Endodermal cell (in vitro differentiated cells): ENCODE measurements at places on chromosomes 3 and 15. TPM values are rescaled to one million over a fixed set of nuclear protein-coding genes. Genes with fewer than 3 reads are reported as not detected.

GRCh38 chr3:40690749-40691451 lies 166.1 kb downstream of the ZNF621 start:
- no peaks in the 10 kb centered on the region for H3K36me3 ChIP-seq
- H3K27me3 ChIP-seq, result no peaks in the 10 kb centered on the region
- no peak overlapping the region for H3K4me3 ChIP-seq
- H3K4me1 ChIP-seq, result peaks cover 2% of the 10 kb centered on the region
- DNase-seq, result no peak

The ZNF620 gene
- total RNA-seq, result 16.8 and 17.0 TPM in 2 replicates

DNA sequence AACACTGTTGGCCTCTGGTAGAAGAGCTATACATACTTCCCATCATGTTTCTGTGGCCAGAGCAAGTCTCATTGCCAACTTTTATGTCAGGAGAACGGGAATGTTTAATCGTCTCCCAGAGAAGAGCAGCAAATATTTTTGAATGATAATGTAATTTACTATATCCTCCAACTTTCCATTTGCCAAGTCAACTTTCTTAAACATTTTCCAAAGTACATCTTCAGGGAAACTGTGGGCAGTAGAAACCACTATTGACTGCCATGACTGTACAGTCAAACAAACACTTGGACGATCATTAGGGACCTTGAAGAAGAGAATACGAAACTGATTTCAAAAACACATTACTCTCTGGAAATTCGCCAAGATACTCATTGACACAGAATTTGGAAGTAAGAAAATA lies 201.5 kb downstream of the GABRB3 start:
- H3K36me3 ChIP-seq, result peaks cover 82% of the 10 kb centered on the region
- no peak overlapping the region for H3K4me3 ChIP-seq
- H3K27ac ChIP-seq, result no peak overlapping the region
- no peaks in the 10 kb centered on the region for H3K27me3 ChIP-seq
- no peaks in the 10 kb centered on the region for H3K4me1 ChIP-seq

DNA sequence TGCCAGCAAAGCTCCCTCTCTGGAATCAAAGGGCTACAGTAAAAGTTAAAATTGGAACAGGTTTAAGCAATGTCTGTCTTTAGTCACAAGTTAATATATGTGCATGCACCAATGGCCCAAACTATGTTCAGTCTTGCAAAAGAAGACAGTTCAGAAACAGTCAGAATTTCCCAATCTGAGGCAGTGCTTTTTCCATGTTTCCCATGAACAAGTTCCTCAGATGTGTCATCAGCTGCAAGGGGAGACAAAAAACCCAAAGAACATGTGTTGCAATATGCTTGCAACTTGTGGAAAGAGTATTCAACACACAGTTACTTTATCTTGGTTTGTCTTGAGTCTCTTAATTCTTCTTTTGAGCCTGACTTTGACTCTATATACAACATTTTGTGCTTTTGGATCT lies 148.4 kb downstream of the USP13 start:
- peaks cover 1% of the 10 kb centered on the region for H3K4me1 ChIP-seq
- no peak overlapping the region for H3K27ac ChIP-seq
- no peak overlapping the region for H3K4me3 ChIP-seq
- no peaks in the 10 kb centered on the region for H3K36me3 ChIP-seq
- H3K27me3 ChIP-seq, result no peaks in the 10 kb centered on the region

- peak; percentile 33 for DNase-seq
- no peak overlapping the region for H3K4me3 ChIP-seq
- H3K4me1 ChIP-seq, result no peaks in the 10 kb centered on the region
- H3K27me3 ChIP-seq, result no peaks in the 10 kb centered on the region
- no peaks in the 10 kb centered on the region for H3K36me3 ChIP-seq
Measured at GRCh38 chr3:196599734-196600128, 31.3 kb downstream of the FBXO45 start.

The WWTR1 gene
- 18.1 to 37.9 TPM (median 18.5 TPM) in 3 replicates for total RNA-seq

DNA sequence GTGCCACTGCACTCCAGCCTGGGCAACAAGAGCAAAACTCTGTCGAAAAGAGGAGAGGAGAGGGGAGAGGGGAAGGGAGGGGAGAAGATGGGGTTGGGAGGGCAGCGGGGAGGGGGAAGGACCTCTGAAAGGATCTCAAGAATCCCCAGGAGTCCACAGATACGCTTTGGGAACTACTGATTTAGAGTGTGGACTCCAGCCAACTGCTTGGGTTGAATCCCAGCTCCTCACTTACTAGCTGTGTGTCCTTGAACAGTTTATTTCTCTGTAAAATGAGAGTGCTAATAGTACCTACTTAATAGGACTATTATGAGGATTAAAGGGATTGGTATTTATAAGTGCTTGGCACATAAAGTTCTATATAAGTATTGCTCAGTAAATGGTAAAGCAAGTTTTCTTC lies 45.0 kb upstream of the FAH start:
- no peak for DNase-seq
- no peaks in the 10 kb centered on the region for H3K27me3 ChIP-seq
- no peaks in the 10 kb centered on the region for H3K36me3 ChIP-seq
- no peak overlapping the region for H3K4me3 ChIP-seq
- H3K4me1 ChIP-seq, result peaks cover 8% of the 10 kb centered on the region
- no peak overlapping the region for H3K27ac ChIP-seq

GRCh38 chr15:86002444-86002843 lies 77.2 kb upstream of the AGBL1 start:
- H3K4me3 ChIP-seq, result no peak overlapping the region
- no peak overlapping the region for H3K27ac ChIP-seq
- H3K36me3 ChIP-seq, result no peaks in the 10 kb centered on the region
- no peak for DNase-seq
- H3K27me3 ChIP-seq, result no peaks in the 10 kb centered on the region
- H3K4me1 ChIP-seq, result no peaks in the 10 kb centered on the region

The SLCO2A1 gene
- total RNA-seq, result 134 to 197 TPM (median 158 TPM) in 3 replicates

DNA sequence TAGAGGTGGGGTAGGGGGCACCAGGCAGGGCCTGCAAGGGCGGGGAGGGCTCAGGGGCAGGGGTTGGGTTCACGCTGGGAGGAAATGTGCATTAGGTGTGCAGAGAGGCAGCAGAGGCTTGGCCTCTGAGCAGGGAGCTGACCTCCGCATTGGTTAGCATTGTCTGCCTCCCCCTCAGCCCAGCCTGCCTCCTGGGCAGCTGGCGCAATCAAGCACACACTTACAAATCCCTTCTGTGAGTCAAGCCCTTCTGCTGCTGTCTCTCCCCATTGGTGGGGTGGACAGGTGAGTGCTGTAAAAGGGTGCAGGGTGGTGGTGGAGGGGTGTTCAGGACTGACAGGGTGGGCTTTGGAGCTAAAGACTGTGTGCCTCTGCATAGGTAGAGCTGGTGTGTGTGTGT lies 9.3 kb downstream of the LOXL1 start:
- H3K4me3 ChIP-seq, result no peak overlapping the region
- no peaks in the 10 kb centered on the region for H3K27me3 ChIP-seq
- H3K36me3 ChIP-seq, result no peaks in the 10 kb centered on the region

- no peak overlapping the region for H3K4me3 ChIP-seq
- DNase-seq, result no peak
- H3K36me3 ChIP-seq, result no peaks in the 10 kb centered on the region
- H3K27me3 ChIP-seq, result no peaks in the 10 kb centered on the region
Measured at GRCh38 chr15:93515256-93516051, 426.4 kb upstream of the RGMA start.

GRCh38 chr15:64622410-64623260 lies 152.8 kb downstream of the RBPMS2 start:
- H3K36me3 ChIP-seq, result peaks cover 23% of the 10 kb centered on the region
- H3K27me3 ChIP-seq, result no peaks in the 10 kb centered on the region
- no peak overlapping the region for H3K4me3 ChIP-seq
- no peak for DNase-seq
- H3K4me1 ChIP-seq, result no peaks in the 10 kb centered on the region
- no peak overlapping the region for H3K27ac ChIP-seq

DNA sequence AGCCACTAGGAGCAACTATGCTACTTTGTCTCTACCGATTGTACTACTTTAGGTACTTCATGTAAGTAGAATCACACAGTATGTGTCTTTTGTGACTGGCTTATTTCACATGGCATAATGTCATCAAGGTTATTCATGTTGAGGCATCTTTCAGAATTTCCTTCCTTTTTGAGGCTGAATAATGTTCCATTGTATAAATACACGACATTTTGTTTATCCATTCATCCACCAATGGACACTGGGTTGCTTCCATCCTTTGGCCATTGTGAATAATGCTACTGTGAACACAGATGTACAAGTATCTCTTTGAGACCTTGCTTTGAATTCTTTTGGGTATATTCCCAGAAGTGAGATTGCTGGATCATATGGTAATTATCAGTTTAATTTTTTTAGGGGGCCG lies 29.2 kb downstream of the MYO5A start:
- no peak overlapping the region for H3K27ac ChIP-seq
- no peaks in the 10 kb centered on the region for H3K36me3 ChIP-seq
- H3K4me1 ChIP-seq, result no peaks in the 10 kb centered on the region
- no peaks in the 10 kb centered on the region for H3K27me3 ChIP-seq
- no peak for DNase-seq
- H3K4me3 ChIP-seq, result no peak overlapping the region

DNA sequence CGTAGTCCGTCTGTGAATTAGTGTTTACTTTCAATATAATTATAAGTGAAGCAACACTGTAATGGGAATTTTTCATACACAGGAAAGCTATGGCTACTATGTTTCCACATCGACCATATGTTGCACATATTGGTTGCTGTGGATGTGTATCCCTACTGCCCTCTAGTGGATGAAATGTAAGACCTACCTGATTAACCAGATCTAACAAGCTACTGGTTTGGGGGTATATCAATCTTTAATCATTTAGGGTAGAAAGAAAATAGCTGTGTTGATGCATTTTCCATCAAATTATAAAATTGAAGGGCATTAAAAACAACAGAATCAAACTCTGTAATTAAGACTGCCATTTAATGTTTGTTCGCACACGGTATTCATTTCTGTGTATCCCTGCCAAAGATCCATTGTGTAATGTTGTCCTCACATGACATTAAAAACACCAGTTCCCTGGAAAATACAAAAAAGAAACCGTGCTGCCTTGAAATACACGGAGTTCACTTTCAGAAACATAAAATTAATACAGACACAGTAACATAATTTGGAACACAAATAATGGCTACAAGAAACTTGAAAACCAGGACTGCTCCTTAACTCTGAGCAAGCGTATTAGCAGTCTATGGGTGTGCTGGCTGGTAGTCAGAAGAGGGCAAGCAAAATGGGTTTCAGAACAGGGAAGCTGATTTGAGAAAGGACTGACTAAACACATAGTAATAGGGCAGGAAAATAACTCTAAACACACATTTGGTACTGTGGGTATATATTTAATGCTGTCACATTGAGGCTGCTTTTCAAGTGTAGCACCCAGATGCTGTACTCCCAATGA lies 125.1 kb downstream of the TIGIT start:
- no peaks in the 10 kb centered on the region for H3K4me1 ChIP-seq
- no peak for DNase-seq
- H3K27ac ChIP-seq, result no peak overlapping the region
- H3K27me3 ChIP-seq, result no peaks in the 10 kb centered on the region
- no peak overlapping the region for H3K4me3 ChIP-seq

DNA sequence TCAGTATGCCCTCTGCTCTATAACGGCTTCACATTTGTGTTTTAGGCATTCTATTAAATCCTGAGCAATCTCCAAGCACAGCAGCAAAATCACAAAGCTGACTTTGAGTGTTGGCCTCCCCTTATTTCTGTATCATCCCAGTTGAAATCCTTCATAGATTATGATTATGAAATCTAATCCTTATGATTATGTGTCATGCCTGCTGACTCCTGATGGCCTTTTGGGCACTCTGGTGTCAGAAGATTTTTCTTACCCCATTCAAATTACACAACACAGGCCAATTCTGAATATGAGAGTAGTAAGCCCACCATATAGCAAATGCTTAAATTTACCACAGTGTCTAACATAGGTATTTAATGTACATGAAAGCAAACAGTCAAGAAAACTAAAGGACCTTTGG lies 34.3 kb downstream of the CDV3 start:
- peaks cover 91% of the 10 kb centered on the region for H3K36me3 ChIP-seq
- H3K4me3 ChIP-seq, result no peak overlapping the region
- H3K27ac ChIP-seq, result no peak overlapping the region

GRCh38 chr15:44584162-44584749 lies 47.3 kb downstream of the EIF3J start:
- H3K27me3 ChIP-seq, result no peaks in the 10 kb centered on the region
- H3K4me3 ChIP-seq, result no peak overlapping the region

The GMPPB gene
- 21.5 to 38.8 TPM (median 35.5 TPM) in 3 replicates for total RNA-seq

DNA sequence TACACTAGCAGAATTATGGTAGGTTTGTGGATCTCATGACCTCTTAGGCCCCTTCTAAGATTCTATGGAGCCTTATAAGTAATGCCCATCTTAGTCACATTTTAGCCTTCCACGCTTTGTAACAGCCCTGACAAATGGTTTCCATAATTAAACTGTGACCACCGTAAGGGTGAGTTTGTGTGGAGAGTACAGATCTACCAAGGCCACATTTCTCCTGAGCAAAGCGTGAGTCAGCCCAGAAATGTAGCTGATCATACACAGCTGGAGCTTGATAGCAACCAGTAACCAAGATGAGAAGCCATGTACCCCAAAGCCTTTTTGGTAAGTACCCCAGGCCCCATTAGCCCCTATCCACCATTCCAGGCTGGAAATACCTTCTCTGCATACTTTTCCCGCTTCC lies 31.7 kb downstream of the CHAC1 start:
- H3K4me1 ChIP-seq, result no peaks in the 10 kb centered on the region
- H3K27ac ChIP-seq, result no peak overlapping the region
- DNase-seq, result no peak
- H3K36me3 ChIP-seq, result peaks cover 94% of the 10 kb centered on the region
- no peaks in the 10 kb centered on the region for H3K27me3 ChIP-seq

DNA sequence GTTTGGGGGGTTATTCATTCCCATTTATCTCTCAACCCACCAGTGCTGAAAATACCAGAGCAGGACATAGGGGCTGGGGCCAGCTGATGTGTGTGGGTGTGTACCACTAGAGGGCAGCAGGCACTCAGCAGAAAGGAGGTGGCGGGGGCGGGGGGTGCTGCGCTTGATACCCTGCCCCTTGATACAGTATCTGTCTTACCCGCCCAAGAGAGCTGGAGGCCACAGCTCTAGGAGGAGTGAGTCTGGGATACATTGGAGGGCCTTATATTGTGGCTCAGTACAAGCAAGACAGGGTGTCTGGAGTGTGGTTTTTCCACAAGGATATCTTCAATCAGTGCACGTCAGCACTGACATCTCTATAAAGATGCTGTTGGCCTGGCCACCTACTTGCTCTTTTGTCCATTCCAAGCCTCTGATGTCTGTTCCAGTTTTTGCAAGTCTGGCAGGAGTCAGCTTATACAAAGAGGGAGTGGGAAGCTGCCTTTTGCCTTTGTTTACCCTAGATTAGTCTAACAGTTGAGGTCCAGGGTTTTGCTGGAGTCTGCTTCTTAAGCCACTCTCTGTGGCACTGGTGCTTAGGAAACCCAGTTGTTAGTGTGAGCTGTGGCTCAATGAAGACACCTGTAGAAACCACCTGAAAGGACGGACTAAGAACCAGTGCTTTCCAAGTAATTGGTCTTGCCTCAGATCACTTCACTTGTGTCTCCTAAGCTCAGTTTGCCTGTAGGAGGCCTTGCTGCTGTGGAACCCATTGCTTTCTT lies 1.5 kb upstream of the RBM15B start:
- no peaks in the 10 kb centered on the region for H3K27me3 ChIP-seq
- H3K36me3 ChIP-seq, result peaks cover 70% of the 10 kb centered on the region
- H3K27ac ChIP-seq, result no peak overlapping the region
- no peak overlapping the region for H3K4me3 ChIP-seq
- peaks cover 20% of the 10 kb centered on the region for H3K4me1 ChIP-seq
